ENCODE measurements at places on chromosomes 5 and 9.
A peak's percentile ranks its signal among the peaks of the same experiment; 100 is the strongest.

DNA sequence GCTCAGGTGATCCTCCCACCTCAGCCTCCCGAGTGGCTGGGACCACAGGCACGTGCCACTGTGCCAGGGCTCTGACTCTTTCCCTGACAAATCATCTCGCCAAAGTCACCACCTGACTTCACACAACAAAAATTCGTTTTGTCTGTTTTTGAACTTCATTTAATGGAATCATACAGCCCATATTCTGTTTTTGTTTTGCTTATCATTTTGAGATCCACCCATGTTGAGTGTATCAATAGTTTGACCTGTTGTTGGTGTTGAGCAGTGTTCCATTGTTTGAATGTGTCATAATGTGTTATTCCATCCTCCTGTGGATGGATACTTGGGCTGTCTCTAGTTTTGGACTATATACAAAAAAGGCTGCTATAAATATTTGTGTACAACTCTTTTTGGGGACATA lies 6.9 kb upstream of the UBE2D2 start:
- DNase-seq, result no peak

DNA sequence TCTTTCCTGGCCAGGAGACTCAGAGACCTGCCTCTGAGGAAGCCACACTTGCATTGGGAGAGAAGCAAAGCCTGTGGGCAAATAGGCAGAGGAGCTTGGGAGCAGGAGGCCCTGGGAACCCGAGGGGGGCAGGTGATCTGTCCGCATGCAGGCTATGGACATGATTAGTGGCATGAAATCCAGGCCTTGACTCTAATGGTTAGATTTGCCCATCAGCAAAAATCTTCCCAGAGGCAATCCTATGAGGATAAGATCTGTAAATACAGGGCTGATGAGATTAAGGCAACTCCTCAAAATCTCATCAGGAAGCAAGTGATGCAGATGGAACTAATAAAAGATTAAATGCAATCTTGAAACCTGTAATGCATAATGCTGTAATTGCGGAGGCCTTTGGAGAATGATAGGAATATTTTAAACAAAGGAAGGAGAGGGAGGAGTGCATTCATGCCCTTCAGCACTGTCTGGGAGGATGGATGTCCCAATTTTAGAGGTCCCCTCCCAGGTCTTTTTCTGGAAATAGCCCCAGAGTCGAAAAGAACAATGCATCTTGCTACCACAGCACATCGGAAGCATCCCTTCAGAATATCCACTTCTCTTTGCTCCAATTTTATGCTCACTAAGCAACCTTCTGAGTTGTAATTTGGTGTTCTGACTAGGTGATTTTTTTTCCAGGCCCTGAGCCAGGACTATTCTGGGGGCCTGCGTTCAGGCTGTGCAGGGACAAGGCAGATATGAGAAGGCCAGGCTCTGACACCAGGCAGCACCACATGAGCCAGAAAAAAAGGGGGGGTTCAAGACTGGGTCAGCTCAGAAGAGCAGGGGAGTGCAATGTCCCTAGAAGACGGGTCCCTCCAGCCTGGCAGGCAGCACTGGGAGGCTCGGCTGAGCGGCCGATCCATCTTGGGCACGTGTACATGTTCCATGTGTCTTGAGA lies 66.5 kb downstream of the MED10 start:
- no peak for DNase-seq

- DNase-seq, result no peak
These were observed 7.0 kb upstream of the SIL1 start for GRCh38 chr5:139205124-139205523.

GRCh38 chr9:113221800-113222481 lies 597 bp downstream of the SLC31A1 start:
- DNase-seq, result no peak

- DNase-seq, result no peak
These were observed 72.6 kb downstream of the GPBP1 start for GRCh38 chr5:57246426-57246825.

DNA sequence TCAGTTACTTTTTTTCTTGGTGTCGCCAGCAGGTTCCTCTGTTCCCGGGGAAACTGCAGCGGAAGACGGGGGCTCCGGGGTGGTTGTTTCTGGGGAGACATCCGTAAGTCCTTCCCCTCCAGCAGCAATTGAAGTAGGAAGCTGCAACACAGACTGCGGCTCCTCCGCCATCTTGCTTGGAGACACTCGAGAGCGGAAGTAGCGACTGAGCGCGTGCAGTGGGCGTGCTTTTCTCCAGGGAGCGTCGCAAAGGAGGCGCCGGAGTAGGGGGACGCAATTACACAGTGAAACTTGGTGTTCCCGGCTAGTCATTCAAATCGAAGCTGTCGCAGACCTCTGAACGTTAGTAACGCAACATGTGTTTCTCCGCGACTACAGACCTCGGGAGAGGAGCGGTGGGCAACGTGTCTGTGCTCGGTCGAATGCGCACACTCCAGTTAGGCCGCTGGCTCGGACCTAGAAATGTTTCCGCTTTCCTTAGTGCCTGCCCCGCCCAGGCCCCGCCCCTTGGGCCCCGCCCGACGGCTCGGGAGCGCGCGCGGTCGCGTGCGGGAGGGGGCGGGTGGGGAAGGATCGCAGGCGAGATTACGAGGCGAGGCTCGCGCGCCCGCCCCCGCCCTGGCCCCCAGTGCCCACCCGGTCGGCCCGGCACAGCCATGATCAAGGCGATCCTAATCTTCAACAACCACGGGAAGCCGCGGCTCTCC lies at the start of the genes AP3S1 and ATG12:
Gene AP3S1 (plus strand): TSS at position 554 of the 707 bp plus-strand sequence. CDS start 103 bp downstream, at position 657.
Gene ATG12 (minus strand): TSS at position 184 of the 707 bp plus-strand sequence. CDS start 13 bp downstream, at position 171.
- DNase-seq, result peak; percentile 86

DNA sequence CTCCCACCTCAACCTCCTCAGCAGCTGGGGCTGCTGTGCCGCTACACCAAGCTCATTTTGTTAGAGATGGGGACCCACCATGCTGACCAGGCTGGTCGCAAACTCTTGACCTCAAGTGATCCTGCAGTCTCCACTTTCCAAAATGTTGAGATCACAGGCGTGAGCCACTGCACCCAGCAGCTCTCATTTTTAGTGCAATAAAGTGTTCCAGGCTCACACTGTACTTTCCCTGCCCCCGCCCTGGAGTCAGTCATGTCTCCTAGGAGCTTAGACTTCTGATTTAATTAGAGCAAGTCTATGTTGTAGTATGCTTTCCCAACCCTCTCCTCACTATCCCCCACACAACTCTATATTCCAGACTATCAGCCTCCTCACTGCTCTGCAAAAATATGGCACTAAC lies 238.0 kb upstream of the ACTBL2 start:
- DNase-seq, result no peak

- peak; percentile 73 for DNase-seq
These were observed 46.4 kb downstream of the ANXA2R start for GRCh38 chr5:42993516-42994245.

DNA sequence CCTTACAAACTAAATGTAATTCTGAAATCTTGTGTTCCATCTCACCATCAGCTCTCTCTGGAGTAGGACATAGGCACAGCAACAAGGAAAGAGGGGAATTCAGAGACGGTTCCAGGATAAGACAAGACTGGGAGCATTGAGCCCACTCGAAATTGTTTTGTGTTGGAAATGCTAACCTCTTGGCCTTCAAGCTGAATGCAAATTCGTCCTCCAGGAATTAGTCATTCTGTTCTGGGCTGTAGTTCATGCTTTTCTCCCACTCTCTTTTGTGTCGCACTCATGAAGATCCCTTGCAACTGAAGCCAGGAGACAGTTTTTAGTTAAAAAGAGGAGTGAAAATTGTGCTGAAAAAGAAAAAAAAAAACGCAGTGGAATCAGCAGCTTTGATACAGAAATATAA lies 121.7 kb upstream of the SEMA6A start:
- DNase-seq, result no peak

DNA sequence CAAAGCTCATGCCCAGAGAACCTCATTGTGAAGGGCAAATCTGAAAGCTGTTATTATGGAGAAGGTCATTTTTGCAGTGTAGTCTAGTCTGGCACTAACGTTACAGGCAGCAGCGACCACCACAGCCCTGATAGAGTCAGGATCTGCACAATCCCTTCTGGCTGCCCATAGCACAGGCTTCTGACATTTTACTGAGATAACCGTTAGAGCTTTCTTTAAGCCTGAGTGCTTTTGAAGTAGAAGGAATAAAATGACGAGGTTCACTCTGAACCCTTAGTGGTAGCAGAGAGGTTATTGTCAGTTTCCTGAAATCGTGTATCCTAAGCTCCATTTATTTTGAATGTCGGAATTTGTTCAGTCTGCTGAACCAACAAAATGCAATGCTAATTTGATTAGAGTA lies 505.1 kb downstream of the CDH12 start:
- DNase-seq, result no peak

DNA sequence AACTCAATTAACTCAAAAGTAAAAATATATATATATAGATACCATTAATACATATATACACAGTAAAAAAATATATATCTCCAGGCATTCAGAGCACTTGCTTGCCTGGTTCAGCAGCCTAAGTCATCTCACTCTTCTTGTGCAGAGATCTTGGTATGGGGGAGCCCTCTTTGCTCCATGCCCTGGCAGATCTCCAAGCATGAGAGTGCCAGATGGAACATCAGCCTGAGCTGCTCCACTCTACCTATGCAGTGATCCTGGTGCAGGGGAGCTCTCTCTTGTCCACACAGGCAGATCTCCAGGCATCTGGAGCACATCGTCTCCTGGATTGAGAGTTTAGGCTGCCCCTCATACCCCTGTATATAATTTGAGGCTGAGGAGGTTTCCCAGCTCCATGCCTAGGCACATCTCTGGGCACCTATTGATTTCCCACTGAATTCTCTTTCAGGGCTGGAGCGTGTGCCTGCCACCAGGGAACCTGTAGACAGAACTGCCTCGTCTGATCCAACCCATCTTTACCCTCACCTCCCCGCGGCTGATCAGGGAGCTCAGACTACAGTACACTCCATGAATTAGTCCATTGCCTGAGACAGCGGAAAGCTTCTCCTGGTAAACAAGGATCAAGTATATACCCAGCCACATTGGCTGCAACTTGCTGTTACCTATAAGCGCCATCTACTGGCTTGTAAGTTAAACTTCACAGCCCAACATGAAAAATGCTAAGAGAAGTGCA lies 342.4 kb upstream of the GRIA1 start:
- no peak for DNase-seq

GRCh38 chr5:73387149-73387591 lies 61.4 kb downstream of the FOXD1 start:
- DNase-seq, result no peak

- DNase-seq, result no peak
These were observed 40.0 kb downstream of the KCTD16 start for GRCh38 chr5:144210655-144211054.

DNA sequence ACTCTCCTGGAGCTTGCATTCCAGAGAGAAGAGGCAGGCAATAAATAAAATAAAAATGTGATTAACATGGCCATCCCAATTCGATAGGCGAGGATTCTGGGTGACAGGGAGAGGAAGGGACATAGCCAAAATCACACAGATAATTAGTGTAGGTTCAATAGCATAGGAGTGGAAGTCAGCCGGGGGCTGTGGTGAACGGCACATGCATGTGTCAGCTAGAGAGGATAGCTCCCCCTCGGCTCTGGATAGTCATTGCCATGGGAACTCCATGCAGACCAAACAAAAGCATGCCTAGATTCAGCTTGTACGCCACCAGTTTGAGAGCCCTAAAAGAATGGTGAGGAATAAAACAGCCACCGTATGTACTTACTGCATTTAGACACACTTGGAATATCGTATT lies 223.5 kb downstream of the GRIA1 start:
- DNase-seq, result no peak

- no peak for DNase-seq
These were observed 40.3 kb downstream of the GLRX start for GRCh38 chr5:95782181-95782580.

- no peak for DNase-seq
These were observed 41.6 kb downstream of the UBE2QL1 start for GRCh38 chr5:6490246-6490645.

DNA sequence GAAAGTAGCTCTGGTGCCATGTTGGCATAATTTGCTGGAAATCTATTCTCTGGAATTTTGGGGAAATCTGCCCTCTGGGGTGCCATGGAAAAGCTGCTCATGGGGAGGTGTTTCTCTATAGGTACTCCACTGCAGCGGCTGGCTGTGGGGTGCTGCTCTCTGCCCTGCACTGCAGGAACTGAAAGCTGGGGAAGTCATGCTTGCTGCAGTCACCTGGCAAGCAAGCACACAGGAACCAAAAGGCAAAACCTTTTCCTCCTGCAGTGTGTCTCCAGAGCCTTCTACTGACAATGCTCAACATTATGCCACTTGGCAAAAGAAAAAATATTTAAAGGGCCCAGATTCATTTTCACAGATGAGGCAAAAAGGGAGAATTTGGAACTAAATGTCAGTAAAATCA lies 25.8 kb upstream of the CARNMT1 start:
- no peak for DNase-seq

- DNase-seq, result no peak
These were observed 14.4 kb downstream of the FGD3 start for GRCh38 chr9:92961627-92962302.

DNA sequence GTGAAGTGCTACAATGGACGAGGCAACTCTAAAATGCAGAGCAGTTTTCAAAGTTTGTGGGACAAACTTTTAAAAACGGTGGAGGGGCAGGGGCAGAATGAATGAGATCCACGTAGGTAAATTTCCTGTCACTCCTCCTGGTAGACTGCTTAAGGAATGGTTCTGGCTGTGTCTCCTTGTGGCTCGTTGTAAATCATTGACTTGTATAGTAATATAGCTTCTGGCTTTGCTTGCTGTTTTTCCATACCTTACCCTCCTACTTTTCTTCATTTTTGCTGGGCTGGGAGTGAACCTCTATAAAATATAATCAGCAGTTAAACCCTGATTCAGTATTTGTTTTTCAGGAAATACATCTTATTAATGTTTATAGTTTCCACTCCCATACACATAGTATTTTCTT lies 235.7 kb downstream of the TUSC1 start:
- DNase-seq, result no peak

DNA sequence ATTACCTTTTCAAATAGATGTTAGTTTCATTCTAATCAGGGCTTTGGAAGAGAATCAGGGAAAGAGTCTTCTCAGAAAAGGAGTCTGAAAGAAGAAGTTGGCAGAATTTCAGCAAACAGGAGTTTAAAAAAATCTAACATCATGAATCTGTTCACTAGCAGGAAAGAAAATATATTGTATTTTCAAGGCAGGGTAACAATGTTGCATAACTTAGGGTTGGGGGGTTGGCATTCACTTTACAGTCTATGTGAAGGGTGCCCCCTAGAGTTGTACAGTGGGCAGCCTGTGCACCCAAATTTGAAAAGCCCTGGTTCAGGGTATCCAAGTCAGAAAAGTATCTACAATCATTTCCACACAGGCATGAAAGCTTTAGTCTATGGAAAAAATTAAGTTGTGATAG lies 348.4 kb upstream of the SLC30A5 start:
- DNase-seq, result no peak

DNA sequence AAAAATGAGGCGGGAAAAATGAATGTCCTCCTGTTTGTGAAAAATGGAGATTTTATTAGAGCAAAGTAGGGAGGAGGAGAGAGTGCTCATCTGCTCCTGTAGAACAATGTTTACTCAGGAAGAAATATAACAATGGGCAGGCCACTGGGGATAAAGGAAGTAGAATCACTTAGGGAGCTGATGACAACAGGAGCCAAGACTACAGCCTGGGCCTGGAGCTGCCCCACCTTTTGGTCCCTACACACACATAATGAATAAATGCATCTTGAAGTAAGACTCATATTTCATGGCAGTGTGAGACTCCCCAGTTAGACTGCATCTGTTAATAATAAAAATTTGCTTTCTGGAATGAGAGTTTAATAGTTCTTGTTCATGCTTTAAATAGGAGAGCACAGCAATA lies 1939.8 kb downstream of the EFNA5 start:
- no peak for DNase-seq

- DNase-seq, result no peak
These were observed 279.3 kb downstream of the YTHDC2 start for GRCh38 chr5:113792806-113793205.

Data from brain pericyte (primary cell).